CD8-positive, alpha-beta T cell (primary cell): ENCODE measurements at places on chromosomes 13 and 19. TPM values are rescaled to one million over a fixed set of nuclear protein-coding genes. Genes with fewer than 3 reads are reported as not detected.

Gene YJEFN3
- total RNA-seq, result 4.3 TPM

- DNase-seq, result no peak
Observed at GRCh38 chr13:81781471-81781870, 1440.5 kb upstream of the SPRY2 start.

- no peak for DNase-seq
Observed at GRCh38 chr13:51643105-51643881, 59.0 kb downstream of the WDFY2 start.

DNA sequence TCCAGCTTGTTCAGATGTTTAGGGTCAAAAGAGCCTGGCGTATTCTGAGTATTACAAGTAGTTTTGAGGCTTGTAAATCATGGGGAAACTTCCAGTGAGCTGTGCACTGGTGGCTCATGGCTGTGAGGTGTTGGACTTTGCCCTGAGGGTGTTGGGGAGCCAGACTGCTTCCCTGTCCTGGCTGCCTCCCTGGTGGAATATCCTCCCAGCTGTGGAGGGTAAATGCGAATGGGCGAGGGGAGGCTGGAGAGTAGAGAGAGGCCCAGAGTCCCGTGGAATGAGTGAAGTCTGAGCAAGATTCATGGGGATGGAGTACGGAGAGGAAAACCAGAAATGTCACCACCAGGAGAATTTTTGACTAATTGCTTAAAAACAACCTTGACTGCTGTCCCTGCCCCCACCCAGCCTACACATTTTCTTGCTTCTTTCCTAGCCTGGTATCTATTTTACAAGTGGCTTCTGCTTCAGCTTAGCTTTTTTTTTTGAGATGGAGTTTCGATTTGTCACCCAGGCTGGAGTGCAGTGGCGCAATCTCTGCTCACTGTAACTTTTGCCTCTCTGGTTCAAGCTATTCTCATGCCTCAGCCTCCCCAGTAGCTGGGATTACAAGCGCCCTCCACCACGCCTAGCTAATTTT, 3.7 kb downstream of the SNRPA start:
- no peak for DNase-seq

DNA sequence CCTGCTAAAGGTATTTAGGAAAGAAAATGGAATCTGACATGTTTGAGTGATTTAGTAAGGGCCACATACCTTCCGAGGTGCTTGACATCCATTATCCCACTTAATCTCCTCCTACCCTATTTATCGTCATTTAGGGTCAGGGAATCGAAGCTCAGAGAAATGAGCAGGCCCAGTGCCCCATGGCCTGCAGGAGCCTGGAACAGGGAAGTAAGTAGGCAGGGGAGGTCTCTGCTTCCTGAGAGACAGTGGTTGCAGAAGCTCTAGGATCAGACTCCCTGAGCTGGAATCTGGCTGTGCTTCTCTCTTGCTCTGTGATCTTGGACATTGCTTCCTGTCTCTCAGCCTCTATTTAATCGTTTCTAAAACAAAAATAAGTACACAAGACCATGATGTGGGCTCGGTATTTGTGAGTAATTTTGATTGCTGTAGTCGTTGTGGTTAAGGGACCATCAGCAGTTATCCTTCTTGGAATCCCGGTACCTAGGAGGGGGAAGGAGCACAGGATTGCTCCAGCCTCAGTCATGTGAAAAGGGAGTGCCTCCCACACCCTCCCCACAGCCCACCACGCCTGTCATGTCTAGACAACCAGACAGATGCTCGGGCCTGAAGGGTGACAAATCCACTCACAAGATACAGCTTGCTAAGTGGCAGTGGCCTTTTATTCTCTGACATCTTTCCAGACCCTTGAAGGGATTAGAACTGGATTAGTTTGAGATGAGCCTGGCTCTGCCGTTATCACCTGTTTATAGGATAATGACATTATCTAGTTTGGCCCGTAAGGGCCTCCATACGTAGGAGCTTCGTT, 169.2 kb upstream of the TSHZ3 start:
- no peak for DNase-seq

GRCh38 chr19:47762615-47763308, 15.7 kb upstream of the SELENOW start:
- DNase-seq, result no peak

DNA sequence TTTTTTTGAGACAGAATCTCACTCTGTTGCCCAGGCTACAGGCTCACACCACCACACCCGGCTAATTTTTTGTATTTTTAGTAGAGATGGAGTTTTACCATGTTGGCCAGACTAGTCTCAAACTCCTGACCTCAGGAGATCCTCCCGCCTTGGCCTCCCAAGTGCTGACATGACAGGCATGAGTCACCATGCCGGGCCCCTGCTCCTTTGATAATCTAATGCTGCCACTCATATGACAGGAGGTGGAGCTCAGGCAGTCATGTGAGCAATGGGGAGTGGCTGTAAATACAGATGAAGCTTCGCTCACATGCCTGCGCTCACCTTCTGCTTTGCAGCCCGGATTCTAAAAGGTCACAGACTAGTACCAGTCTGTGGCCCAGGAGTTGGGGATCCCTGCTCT, 25.1 kb downstream of the ARHGEF18 start:
- DNase-seq, result no peak

- DNase-seq, result no peak
Observed at GRCh38 chr19:5975388-5975728, 2.6 kb downstream of the RANBP3 start.

Gene LYL1
- total RNA-seq, result 0.92 TPM

Gene RASL11A
- total RNA-seq, result 9.0 TPM

Gene C2CD4C
- total RNA-seq, result not detected

Gene ZFR2
- 1.9 TPM for total RNA-seq

Gene OR7C1
- total RNA-seq, result not detected

Gene VAV1
- total RNA-seq, result 68.3 TPM

- no peak for DNase-seq
Observed at GRCh38 chr13:29991343-29991742, 140.9 kb upstream of the UBL3 start.

Gene FCER2
- 2.3 TPM for total RNA-seq

Gene TMC4
- not detected for total RNA-seq

- DNase-seq, result no peak
Observed at GRCh38 chr13:46101484-46102254, 3.2 kb downstream of the CPB2 start.

- DNase-seq, result no peak
Observed at GRCh38 chr13:36715841-36716240, 42.0 kb downstream of the SERTM1 start.

DNA sequence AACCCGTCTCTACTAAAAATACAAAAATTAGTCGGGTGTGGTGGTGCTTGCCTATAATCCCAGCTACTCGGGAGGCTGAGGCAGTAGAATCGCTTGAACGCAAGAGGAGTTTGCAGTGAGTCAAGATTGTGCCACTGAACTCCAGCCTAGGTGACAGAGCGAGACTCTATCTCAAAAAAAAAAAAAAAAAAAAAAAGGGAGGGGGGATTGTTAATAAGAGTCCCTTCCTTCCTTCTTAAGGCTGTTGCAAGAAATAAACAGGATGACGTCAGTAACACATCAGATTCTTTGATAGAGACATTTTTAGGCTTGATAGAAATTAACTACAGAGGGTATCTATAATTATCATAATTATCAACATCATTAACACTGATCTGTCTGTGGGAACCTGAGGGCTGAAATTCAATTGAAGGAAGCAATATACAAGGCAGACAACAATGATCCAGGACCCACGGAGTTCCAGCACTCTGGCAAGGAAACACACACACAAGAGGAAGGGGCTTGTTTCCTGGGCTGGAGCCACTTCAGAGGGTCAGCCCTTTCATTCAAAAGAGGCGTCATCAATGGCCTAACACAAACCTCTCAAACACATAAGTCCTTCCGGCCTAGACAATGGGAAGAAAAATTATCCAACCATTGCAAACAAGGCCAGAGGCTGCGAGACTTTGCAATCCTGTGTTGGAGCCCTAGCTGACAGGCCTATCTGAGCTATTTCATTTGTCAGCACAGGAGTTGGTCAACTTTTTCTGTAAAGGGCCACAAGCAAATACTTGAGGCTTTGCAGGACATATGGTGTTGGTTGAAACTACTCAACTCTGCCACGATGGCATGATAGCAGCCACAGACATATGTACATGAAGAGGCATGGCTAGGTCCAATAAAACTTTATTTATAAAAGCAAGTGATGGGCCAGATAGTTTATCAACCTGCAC, 105.2 kb downstream of the INSR start:
- no peak for DNase-seq

DNA sequence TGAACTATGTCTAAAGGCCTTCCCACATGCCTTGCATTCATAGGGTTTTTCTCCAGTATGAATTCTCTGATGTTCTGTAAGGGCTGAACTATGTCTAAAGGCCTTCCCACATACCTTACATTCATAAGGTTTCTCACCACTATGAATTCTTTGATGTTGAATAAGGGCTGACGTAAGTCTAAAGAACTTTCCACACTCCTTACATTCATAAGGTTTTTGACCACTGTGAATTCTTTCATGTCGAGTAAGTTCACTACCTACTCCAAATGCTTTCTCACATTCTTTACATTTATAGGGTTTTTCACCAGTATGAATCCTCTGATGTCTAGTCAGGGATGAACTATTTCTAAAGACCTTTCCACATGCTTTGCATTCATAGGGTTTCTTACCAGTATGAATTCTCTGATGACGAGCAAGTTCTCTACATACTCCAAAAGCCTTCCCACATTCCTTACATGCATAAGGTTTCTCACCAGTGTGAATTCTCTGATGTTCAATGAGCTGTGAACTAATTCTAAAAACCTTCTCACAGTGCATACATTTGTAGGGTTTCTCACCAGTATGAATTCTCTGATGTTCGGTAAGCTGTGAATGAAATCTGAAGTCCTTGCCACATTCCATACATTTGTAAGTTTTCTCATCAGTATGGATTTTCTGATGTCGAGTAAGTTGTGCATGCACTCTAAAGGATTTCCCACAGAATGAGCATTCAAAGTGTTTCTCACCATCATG, 19.1 kb upstream of the ZNF260 start:
- DNase-seq, result no peak

- no peak for DNase-seq
Observed at GRCh38 chr19:4939466-4939865, 29.4 kb upstream of the KDM4B start.

GRCh38 chr13:105634059-105634458, 901.4 kb downstream of the EFNB2 start:
- no peak for DNase-seq

Gene ZSCAN22
- 2.2 TPM for total RNA-seq

Gene LMTK3
- total RNA-seq, result 13.7 TPM
